ENCODE measurements at places on chromosomes 4 and X.

GRCh38 chrX:97039363-97040029 is 155.8 kb downstream of the RPA4 start:
- DNase-seq = no peak

GRCh38 chr4:126939401-126939800 is 693.4 kb upstream of the INTU start:
- DNase-seq = no peak

DNA sequence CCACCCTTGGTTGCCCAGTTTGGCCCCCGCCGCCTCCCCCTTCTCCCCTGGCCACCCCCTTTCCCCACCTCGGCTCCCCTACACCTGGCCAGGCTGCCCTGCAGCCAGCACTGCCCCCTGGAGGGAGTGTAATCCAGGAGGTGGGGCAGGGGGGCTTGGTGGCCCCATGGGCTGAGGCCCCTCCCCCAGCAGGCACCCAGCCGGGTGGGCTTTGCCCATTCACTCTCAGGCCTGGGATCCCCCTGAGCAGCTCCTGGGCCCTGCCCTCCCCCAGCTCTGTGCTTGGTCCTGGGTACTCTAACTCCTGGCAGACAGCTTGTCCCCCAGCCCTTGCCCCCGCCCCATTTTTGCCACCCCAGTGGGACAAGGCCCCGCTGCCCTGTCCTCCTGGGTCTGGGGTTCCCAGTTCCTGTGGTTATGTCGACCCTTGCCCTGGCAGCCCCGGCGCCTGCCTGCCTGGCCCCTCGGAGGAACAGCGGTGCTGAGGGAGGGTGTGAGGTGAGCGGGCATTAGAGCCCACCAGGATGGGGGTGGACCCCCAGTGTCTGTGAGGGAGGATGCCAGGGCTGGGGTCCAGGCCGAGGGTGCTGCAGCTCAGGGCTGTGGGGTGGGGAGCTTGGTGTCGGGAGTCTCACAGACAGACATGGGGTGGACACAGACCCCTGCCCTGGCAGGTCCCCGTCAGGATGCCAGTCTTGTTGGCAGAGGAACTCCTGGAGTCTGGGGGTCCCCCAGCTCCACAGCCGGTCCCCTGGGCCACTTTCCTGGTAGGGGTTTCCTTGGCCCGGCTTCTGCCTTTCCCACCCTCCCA is 10.2 kb downstream of the NAT8L start:
- no peak for DNase-seq

DNA sequence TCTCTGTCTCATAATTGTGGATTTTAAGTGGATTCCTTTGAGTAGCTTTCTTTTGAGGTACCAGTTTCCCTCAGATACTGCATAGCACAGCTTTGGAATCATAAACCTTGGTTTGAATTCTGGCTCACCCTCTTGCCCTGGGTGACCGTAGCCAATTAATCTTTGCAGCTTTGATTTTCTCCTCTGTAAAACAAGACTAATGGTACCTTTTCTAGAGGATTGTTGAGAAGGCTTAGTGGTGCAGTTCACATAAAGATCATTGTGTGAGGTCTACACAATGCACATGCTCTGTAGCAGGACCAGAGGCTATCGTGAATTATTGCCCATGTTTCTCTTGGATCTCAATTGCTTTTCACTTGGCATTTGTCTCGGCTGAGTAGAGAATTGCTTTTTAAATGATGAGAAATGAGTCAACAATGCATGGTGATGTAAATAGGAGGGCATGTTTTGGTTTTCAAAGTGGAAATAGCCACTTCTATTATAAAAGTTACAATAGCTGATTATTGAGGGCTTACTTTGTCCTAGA is 47.9 kb downstream of the TMEM131L start:
- peak; percentile 67 for DNase-seq

DNA sequence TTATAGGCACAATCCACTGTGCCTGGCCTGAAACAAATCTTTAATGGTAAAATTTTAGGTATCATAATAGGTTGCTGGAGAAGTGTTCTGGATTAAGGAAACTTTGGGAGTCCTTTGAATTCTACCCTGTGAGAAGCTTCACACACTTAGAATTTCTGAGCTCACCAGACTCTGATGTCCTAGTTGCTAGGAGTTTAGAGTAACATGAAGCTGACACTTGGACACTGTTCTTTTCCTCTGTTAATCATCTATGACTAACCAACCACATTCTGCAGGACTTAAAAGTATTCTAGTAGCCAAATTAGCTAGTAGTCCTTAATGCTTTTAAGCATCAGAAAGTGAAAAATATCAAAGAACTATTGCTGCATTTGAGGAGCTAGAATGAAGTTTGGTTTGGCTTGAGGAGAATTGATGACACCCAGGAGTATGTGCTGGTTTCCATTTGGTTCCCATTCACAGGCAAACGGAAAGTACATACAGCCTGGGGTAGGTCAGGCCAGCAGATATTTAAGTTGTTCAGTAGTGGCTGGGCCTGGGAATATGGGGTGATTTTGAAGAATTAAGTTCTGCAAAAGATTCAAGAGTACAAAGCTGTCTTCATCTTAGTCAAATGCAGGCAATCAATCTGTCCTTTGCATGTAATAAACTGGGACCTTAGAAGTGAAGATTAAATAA is 38.8 kb upstream of the IGFBP7 start:
- no peak for DNase-seq

DNA sequence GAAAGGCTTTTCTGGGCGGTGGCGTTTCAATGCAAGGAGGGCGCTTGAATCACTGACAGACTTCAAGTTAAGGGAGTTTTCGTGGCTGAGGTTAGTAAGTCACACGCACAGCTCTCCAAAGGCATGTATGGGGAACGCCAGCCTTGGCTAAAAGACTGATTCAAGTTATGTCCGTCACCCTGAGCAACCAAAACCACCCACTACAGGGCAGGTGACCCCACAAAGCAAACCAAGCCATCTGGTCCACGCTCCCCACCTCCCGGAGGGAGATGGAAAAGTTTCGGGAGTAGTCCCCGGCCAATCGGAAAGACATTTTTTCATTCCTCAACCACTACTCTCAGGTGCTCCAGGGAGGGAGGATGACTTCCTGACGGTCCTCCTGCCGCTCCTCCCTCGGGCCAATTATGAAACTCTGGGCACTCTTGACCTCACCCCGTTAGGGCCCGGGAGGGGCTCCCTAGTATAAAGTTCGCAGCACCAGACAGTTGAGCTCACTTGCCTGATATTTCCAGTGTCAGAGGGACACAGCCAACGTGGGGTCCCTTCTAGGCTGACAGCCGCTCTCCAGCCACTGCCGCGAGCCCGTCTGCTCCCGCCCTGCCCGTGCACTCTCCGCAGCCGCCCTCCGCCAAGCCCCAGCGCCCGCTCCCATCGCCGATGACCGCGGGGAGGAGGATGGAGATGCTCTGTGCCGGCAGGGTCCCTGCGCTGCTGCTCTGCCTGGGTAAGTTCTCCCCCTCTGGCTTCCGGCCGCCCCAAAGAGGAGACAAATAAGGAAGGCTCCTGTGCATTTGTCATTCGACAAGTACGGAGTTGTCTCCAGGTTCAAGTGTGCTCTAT is at the start of gene EREG:
TSS of gene EREG (plus strand) at position 494 of the 840 bp plus-strand sequence. CDS start at position 658, 164 bp downstream.
- peak; percentile 12 for DNase-seq

- no peak for DNase-seq
Measured at GRCh38 chr4:73988061-73988460, at the start of gene PPBP. TSS of gene PPBP (minus strand) at chr4:73988190. CDS start at chr4:73988103, 87 bp downstream.

GRCh38 chr4:44616621-44617020 is 34.8 kb downstream of the YIPF7 start:
- DNase-seq = no peak

DNA sequence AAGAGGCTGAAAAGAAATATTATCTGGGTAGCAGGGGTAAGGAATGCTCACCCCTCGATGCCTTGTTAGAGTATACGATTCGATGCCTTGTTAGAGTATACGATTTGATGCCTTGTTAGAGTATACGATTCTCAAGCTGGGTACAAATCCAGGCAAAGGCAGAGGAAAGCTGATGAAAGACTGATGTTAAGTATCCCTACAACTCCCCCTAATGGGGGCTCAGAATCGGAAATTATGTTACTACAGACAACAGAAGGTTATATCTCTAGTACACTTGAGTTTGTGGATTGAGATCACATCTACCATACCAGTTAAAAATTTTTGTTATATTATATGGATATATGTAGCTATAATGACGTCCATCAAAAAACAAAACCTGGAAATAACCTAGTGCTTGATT is 4.8 kb downstream of the LRRC66 start:
- no peak for DNase-seq

GRCh38 chr4:128862608-128863311 is 53.3 kb downstream of the JADE1 start:
- DNase-seq = no peak

DNA sequence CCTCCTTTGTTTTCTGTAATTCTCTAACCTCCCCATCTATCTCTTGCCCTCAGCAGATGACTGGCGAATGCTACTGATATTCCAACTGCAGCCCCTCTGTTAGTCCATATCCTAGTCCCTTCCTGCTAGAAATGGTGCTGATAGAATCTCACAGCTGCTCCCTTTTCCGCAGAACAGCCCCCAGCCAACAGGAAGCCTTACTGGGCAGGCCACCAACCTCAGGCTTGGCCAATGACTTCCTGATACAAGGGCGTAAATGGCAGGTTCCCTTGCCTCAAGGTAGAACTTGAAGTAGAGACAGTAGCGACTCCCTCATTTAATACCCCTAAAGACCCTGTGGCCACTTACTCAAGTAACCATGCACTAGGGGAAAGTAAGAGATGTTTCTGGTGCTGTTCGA is 26.7 kb upstream of the SLC2A9 start:
- no peak for DNase-seq

DNA sequence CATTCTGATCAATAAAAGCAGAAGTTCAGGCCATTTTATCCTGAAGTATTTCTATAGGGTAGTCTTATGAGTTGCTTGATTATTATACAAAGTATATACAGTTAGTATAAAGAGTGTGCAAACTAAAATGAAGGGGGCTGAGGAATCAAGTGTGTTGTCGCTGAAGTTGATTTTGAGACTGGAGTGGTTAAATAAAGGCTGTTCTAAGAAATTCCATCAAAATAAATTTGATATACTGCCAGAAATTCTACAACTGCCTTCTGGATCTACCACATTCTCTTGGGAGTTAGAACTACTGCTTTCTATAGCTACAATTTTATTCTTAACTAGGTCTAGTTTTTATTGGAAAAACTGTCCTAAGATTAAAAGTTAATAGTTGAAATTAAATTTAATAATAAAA is 12.4 kb downstream of the EDNRA start:
- no peak for DNase-seq

- DNase-seq = no peak
Measured at GRCh38 chr4:40369437-40370274, 34.5 kb downstream of the CHRNA9 start.

DNA sequence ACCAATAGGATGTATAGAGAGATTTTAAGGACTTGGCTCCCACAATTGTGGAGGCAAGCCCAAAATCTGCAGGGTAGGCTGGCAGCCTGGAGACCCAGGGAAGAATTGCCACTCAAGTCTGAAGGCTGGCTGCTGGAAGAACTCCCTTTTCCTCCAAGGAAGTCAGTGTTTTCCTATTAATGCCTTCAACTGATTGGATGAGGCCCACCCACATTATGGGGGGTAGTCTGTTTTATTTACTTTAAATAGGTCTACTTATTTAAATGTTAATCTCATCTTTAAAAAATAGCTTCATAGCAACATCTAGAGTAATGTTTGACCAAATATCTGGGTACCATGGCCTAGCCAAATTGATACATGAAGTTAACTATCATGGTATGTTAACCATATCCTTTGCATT is 18.7 kb downstream of the LSM6 start:
- no peak for DNase-seq

DNA sequence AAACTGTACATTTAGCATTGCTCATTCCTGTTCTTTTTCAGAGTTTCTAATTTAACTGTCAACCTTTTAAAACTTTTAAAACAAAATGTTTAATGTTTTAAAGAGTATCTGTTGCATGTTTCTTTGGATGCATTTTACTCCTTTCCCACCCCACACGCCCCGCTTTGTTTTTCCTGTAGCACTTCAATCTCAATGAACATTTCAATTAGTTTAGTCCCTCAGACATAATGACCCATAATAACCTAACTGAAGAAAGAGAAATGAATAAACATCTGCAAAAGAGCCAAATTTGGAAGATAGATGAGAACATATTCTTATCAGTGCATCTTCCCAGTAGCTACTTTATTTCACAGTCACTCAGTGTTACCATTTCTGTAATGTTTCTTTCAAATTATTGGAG is 7.5 kb downstream of the PCDH10 start:
- no peak for DNase-seq

- DNase-seq = no peak
Measured at GRCh38 chrX:7055386-7056137, 92.0 kb upstream of the STS start.

DNA sequence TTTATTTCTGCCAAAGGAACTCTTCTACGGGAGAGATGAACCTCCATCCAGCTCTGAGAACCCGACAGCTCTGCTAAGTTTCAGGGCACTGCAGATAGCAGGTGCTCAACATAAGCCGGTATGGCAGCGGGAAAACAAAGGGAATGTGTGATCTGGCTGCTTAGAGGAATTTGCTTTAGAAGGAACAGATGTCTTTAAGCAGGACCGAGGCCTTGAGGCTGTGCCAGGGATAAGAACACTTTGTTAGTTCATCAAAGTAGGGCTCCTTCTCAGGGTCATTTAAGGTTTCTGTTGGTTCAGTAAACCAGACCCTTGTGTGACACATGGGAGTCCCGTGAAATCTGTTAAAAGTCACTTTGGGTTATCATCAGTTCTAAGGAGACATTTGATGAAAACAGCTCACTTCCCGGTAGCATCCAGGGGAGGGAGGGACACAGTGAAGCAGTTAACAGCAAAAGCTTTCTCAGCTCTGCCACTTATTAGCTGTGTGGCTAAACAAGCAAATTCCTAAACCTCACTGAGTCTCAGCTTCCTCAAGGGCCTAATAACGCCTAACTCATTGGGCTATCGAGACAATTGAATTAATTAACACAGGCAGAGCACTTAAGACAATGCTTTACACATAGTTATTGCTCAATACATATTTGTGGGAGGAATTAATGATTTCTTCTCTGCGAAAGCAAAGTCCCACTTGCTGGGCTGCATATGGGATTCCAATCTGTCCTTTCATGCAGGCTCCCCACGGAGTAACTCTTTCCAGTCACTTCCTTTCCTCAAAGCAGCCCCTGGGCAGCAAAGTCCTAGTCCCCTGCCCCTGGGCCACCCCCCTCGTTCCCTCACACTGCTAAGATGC is 2.9 kb upstream of the FTSJ1 start:
- no peak for DNase-seq

- no peak for DNase-seq
Measured at GRCh38 chr4:113169368-113169767, 119.9 kb downstream of the ANK2 start.

- DNase-seq = no peak
Measured at GRCh38 chrX:138986866-138987265, 275.3 kb upstream of the FGF13 start.

- peak; percentile 8 for DNase-seq
Measured at GRCh38 chr4:127920521-127920920, 39.8 kb downstream of the PLK4 start.

- DNase-seq = no peak
Measured at GRCh38 chr4:119313237-119313636, 8.7 kb downstream of the FABP2 start.
